ENCODE measurements at places on chromosomes 1 and 21. TPM values are rescaled to one million over a fixed set of nuclear protein-coding genes. Genes with fewer than 3 reads are reported as not detected.

DNA sequence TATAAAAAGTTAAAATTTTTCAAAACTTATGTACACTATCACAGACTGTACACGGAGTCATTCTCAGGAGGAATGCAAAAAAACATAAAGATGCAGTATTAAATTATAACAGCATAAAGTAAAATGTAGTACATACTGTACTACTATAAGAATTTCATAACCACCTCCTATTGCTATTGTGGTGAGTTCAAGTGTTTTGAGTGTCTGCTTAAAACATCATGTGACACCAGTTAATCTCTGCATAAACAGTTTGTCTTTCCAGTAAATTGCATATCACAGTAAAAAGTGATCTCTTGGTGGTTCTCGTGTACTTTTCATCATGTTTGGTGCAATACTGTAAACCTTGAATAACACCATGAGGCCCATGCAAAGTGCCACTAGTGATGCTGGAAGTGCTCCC is 45.2 kb downstream of the SDCCAG8 start:
- no peak for DNase-seq

DNA sequence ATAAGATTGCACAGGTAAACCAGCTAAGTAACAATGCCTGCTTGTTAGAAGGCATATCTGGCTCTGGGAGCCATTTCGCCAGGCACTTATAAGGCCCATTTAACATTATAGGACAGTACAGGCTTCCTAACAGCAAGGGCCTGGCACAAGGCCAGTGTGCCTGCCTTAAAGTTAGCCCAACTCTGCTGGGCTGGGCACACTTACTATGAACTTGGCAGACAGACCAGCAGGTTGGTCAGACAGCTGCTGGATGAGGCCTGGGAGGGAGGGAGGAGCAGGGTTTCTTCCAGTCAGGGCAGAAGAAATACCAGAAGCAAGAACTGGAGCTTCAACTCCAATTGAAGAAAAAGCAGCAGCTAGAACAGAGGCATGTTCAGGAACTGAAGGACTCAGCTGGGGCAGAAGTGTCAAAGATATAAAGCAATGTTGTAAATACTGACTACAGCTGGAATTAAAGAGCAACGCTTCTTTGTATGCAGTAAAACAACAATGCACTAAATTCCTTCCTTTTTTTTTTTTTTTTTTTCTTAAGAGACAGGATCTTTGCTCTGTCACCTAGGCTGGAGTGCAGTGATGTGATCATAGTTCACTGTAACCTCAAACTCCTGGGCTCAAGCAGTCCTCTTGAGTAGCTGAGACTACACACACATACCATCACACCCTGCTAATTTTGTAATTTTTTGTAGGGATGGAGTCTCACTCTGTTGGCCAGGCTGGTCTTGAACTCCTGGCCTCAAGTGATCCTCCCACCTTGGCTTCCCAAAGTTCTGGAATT is 4.9 kb downstream of the CACHD1 start:
- peak; percentile 82 for DNase-seq

DNA sequence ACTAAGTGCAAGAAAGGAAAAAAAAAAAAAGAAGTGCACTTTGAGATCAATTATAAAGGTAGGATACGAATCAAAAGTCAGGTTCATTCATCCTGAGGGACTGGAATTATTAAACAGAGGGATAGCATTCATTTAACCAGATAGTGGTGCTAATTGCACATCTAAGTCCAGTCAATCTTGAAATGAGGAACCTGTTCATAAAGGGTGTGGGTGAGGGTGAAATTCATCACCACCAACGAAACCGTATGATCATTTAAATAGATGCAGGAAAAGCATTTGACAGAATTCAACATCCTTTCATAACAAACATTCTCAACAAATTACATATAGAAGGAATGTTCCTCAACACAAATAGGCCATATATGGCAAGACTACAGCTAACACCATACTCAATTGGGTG is 5.6 kb downstream of the CTSS start:
- DNase-seq, result no peak

DNA sequence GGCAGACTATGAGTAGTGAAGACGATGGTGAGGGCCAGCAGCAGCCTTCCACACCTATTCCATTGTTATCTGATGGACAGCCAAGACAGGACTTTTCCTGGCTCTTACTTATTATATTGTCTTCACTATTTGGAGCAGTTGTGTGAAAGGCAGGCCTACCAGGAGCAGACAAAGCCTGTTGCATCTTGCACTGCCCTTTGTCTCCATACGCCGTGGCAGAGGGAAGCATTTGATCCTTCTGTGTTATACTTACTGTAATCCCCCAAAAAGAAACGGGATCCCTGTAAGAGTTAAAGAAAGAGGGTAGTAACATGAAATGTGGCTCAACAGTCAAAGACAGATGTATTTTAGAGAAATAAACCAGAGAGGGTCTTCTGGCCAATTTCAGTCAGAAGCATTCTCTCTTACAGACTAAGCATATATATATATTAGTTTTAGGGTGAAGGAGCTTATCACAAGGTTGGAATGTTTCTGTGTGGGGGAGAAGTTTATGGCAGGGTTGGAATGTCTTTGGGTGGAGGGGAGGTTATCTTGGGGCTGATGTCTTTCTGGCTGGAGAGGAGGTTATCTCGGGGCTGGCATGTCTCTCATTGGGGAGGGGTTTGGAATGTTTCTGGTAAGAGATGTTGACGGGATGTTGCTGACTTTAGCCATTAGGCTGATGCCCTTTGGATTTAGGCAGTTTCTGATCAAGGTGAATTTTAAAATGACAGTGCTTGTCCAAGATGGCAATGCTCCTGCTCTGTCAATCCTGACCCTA is 23.4 kb upstream of the HSD3B1 start:
- no peak for DNase-seq

DNA sequence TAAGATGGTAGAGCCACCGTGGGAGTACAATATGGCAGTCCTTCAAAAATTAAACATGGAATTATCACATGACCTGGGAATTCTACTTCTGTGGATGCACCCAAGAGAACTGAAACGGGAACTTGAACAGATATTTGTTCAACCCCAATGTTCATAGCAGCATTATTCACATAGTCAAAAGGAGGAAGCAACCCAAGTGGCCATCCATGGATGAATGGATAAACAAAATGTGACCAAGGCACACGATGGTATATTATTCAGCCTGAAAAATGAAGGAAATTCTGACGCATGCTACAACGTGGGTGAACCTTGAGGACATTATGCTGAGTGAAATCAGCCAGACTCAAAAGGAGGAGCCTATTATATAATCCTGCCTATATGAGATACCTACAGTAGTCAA is 22.8 kb upstream of the LAPTM5 start:
- no peak for DNase-seq

DNA sequence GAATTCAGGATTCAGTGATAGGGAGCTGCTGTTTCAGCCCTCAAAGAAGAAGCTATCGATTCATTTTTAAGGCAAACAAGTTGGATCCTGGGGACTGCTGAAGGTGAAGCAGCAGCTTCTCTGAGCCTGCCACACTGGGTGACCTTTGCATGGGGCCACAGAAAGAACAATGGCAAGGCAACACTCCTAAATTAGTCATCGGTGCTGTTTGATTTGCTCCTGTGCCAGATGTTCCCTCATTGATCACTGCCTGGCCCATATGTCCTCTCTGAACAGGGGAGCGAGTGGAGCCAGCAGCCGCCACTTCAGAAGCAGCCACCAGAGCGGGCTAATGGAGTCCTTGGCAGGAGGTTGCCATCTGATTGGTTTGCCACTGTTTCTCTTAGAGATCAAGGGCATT is 391.5 kb downstream of the NTNG1 start:
- no peak for DNase-seq

APOBEC4 gene
- total RNA-seq, result not detected

PRDM16 gene
- 12.8 TPM for total RNA-seq

PLD5 gene
- total RNA-seq, result not detected
